ENCODE measurements at places on chromosomes 13 and 19.
A peak's percentile ranks its signal among the peaks of the same experiment; 100 is the strongest.

- DNase-seq, result peak; percentile 98
These were observed 62.3 kb downstream of the KCNC3 start for GRCh38 chr19:50266896-50267295.

DNA sequence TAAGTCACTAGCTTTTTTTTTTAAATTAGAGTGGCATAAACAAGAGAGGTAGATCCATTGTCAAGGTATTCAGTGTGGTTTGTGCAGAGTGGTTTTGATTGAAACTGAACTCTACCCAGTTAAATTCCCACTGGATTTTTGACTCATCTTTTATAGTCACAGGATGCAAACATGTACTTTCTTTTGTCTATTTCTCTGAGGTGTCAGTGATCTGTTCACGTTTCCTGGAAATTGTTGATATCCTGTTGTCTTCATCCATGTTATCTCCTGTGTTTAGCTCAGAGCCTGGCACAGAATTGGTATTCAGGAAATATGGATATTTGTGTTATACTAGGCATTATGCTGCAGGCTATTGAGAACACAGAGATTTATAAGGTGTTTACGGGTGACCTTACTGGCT is 119.7 kb downstream of the PCCA start:
- no peak for DNase-seq

DNA sequence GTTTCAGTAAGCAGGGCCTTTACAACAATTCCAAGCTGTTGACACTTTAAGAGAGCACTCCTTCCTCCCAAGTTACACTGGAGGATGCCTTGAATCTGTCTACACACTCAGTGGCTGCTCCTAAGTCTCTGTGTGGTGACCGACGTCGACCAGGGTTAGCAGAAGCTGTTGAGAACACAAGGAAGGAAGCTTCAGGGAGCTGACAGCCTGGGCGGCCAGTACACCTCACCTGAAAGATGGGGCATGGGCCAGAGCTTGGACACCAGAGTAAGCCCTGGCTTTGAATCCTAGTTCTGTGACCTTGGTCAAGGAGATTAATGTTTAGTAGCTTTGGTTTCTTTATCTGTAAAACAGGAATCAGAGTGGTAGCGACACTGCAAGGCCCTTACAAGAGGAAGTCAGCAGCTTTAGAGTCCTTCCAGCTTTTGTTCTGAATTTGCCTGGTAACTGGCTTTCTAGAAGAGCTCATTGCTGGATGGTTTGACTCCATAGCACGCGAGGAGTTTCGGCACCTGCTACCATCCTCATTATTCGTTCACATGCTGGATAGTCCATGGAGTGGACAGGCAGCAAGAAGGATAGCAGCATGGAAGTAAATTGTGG is 214.2 kb downstream of the FGF9 start:
- DNase-seq, result no peak

DNA sequence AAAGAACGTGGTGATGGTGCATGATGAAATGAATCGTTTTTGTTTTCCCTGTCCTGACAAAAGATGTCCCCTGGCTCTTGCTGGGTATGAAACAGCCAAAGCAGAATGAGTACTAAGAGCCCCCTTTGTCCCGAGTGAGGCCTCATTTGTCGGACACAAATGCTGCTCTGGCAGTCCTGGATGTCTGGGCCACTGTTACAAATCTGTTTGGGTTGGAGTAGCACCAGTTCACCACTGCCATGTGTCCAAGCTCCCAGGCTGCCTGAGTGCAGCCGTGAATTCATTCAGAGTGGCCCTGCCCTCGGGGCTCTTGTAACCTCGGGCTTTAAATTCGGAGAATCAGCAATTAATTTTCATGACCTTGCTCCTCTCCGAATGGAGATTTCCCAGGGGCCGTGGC is 182.4 kb downstream of the NUFIP1 start:
- DNase-seq, result no peak

DNA sequence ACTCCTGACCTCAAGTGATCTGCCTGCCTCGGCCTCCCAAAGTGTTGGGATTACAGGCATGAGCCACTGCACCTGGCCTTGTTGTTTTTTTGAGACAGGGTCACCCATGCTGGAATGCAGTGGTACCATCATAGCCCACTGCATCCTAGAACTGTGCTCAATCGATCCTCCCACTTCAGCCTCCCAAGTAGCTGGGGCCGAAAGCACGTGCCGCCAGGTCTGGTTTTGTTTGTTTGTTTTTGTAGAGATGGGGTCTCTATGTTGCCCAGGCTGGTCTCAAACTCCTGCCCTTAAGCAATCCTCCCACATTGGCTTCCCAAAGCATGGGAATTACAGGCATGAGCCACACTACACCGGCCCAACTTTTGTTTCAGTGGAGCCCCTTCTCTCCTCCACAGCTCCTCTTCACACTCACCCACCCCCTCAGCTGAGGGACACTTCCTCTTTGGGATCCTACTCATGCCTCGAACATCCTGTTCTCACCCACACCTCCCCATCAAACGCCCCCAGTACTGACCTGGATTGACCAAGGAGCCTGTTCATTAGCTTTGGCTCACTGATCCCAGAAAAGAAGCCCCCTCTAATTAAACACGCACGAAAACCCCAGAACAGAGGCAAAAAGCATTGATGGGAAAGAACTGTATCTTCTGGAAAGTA is 12.8 kb upstream of the CERS4 start:
- DNase-seq, result no peak

- DNase-seq, result peak; percentile 46
These were observed 1.1 kb upstream of the FARP1 start for GRCh38 chr13:98141509-98142379.

DNA sequence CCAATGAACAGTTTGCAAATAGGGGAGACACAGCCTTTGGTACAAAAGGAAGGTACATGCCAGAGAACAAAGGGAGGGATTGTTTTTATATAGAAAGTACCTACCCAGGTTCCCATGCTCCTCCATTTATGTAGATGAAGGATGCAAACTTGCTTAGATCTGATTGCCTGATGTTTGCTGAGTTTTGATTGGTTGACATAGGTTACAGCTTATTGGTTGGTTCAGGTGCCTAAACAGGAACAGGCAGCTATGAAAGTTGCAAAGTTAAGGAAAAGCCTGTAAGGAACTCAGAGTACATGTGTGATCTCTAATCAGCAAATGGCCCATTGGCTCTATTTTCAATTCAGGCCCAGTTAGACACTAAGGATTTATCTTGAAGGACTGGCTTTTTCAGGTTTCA is 6.5 kb upstream of the NAA16 start:
- DNase-seq, result no peak

DNA sequence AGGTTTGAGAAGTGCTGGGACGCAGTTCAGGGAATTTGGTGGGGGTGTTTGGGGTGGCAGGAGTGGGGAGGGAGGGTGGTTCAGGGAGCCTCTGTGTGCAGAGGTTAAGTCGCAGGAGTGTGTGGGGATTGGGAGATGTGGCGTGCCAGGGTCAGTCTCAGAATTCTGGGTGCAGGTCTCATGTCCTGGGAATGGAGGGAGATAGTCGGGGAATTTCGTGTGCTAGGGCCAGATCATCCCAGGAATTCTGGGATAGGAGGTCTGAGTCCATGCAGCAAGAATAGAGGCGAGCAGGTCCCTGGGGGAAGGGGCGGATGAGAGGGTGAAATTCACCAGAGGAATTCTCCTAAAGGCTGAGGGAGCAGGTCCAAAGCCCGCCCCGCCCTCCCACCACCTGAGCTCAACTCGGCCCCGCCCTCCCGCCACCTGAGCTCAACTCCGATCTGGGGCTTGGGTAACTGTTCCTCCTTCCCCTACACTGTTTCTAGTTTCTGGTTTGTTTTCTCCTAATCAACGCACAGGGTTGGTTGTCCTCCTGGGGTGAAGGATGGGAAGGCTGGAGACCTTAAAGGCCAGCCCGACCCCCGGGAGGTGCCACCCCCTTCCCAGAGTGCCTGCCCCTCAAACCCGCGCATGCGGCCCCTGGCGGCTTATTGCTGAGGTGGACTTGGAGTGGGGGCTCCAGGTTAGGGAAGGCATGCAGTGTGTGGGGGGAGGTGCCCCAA is 15.2 kb downstream of the KCNC3 start:
- peak; percentile 56 for DNase-seq

DNA sequence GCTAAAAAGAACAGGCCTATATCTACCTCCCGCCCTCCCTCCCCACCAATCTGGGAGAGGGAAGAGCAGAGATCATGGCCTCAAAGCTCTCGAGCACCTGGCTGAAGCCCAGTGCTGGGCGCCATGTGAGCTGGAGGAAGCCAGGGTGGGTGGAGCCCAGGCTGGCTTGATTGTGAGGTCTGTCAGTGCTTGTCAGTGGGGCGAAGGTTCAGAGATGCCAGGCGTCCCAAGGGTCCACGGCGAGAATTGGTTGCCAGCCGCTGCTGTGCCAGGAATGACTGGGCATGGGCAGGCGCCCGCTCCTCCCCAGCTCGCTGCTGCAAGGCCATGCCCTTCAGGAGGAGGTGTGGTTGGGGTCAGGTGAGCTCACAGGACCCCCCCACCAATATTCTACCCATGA is 11.5 kb downstream of the BEST2 start:
- DNase-seq, result no peak

- no peak for DNase-seq
These were observed 12.8 kb downstream of the ANKRD27 start for GRCh38 chr19:32662186-32662585.

GRCh38 chr19:33662391-33663092 is 40.8 kb downstream of the CHST8 start:
- no peak for DNase-seq

DNA sequence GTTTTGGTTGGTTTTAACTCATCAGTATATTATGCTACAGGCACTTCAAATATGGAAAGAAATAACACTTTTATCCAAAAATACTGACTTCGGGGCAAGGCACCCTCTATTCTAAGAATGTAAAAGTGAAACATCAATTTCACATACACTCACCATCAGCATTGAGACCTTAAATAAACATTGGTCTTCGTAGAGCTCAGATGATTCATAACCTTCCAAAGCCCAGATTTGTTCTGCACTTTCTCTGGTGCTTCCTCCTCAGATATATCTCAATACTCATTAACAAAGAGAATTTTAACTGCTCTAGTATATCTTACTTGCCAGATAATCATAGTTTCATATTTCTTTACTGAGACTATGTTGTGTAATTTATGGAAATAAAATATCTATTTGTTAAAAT is 794.3 kb downstream of the LIG4 start:
- no peak for DNase-seq

DNA sequence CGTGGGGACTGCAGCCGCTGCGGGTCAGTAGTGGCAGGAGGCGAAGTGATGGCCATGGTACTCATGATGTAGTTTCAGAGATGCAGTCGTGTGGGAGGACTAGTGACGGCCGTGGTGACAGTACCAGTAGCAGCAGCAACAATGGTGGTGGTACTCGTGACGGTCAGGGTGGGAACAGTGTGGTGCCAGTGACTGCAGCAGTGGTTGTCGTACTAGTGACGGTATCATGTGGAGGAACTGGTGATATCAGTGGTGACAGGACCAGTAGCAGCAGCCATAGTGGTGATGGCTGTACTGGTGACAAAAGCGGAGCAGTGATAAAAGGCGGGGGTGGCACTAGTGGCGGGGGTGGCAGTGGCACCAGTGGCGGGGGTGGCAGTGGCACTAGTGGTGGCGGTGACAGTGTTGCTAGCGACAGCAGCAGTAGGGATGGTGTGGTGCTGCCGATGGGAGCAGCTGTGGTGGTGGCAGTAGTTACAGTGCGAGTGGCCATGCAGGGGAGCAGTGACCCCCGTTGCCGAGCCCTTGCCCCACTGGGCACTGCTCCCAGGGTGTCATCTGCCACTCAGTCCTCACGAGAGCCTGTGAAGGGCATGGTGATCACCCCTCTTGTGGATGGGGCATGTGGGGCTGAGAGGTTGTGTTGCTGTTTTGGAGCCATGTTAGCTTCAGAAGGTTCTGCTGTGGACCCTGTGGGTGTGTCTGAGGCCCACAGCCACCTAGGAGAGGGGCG is 22.7 kb downstream of the ADPRHL1 start:
- no peak for DNase-seq

GRCh38 chr13:41587490-41587889 is 130.1 kb downstream of the RGCC start:
- DNase-seq, result no peak

GRCh38 chr13:112453874-112454647 is 77.9 kb downstream of the SPACA7 start:
- DNase-seq, result no peak

GRCh38 chr19:49907745-49908446 is 11.2 kb upstream of the IL4I1 start:
- no peak for DNase-seq

- no peak for DNase-seq
These were observed 39.4 kb downstream of the VAV1 start for GRCh38 chr19:6811906-6812305.

DNA sequence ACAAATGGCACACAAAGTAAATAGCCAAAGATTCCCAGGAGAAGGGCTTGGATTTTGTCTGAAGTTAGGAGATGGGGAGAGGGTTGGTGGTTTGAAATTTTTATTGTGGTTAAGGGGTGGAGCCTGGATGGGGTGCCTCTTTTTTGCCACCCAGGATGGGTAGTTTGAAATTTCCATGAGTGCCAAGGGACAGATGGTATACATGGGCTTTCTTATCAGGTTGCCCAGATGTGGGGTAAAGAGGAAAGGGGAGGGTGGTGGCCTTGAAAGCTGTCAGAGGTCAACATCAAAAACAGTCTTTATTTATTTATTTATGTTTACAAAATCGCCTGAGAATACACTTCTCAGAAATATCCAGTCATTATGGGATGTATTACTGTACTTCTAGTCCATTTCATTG is 46.2 kb downstream of the LMO7 start:
- no peak for DNase-seq

DNA sequence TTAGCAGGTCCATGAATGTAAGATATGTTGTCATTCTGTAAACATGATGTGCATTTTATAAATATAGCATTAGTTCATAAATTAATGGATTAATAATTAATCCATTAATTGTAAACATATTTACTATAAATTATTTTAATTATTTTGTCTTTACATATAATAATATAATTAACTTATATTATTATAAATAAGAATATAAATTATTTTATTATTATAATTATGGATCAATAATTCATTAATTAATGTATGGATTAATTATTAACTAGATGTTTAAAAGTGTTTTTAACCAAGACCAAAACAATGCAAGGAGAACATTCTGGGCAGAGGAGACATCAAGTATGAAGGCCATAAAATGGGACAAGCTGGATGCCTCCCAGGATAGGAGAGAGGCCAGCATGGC is 72.0 kb downstream of the RUBCNL start:
- no peak for DNase-seq

All from iPS-NIHi11 (cell line).